Activated T-helper 1 cell treated with anti-CD3 and anti-CD28 coated beads, Interleukin-12 subunit alpha, Interleukin-12 subunit beta, Interleukin-2, Interleukin-4 antibody, amounts not matched to agents 30 ng/mL and 10 ng/mL and 1 ng/mL, durations not matched to agents 14 hours and 24 hours and 36 hours (primary cell): ENCODE measurements at places on chromosomes 4 and X. TPM values are rescaled to one million over a fixed set of nuclear protein-coding genes. Genes with fewer than 3 reads are reported as not detected.
A peak's percentile ranks its signal among the peaks of the same experiment; 100 is the strongest.

KDR gene
- total RNA-seq, result not detected in 2 replicates

RAB40A gene
- 0.08 and 0.15 TPM in 2 replicates for total RNA-seq

GRCh38 chr4:142416121-142416520 lies 430.0 kb downstream of the INPP4B start:
- peaks cover 38% of the 10 kb centered on the region for H3K4me1 ChIP-seq
- peaks cover 1% of the 10 kb centered on the region for H3K36me3 ChIP-seq
- no peak for DNase-seq
- H3K27ac ChIP-seq, result peak overlapping the region; percentile 26

DNA sequence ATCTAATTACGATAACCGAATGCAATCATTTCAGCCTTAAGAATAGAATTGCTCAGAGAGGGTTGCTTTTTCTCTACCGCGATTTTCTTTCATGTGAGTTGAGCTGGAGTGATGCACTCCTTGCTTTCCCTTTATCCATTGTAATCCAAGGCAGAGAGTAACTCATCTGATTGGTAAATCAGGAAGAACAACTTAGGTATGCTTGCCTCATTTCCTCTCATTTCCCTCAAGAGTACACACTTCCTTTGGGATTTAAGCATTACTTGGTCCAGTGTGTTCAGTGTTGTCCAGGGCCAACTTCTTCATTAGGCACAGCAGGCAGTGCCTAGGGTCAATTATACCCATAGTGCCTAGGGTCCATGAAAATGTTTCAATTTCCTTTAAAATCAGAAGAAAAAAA lies 15.7 kb upstream of the N4BP2 start:
- H3K27ac ChIP-seq, result no peak overlapping the region
- H3K4me1 ChIP-seq, result no peaks in the 10 kb centered on the region
- no peaks in the 10 kb centered on the region for H3K36me3 ChIP-seq

DNA sequence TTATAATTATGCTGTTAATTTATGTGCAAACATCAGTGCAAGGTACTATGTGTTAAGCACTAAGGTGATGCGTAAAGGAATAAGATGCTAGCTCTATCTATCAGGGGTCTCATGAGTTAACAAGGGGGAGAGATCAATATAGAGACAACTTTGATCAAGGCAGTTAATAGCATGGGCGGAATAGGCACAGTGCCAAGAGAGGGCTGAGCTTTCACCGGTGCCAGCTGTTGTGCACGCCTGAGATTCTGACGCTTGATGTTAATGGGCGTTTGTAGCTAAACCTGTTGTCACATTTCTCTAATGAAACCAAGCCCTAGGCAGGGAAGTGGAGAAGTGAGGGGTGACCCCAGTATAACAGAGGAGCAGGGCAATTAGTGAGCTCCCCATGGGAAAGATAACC lies 86.0 kb upstream of the NMU start:
- no peak for DNase-seq
- H3K27ac ChIP-seq, result no peak overlapping the region
- H3K36me3 ChIP-seq, result no peaks in the 10 kb centered on the region
- peaks cover 3% of the 10 kb centered on the region for H3K27me3 ChIP-seq
